ENCODE measurements at places on chromosomes 2 and 18.

- DNase-seq, result peak; percentile 17
Measured at GRCh38 chr2:16475586-16475985, 190.0 kb downstream of the CYRIA start.

- DNase-seq, result no peak
Measured at GRCh38 chr2:28360058-28360717, 32.5 kb upstream of the FOSL2 start.

GRCh38 chr18:58216071-58216481 lies 172.1 kb downstream of the NEDD4L start:
- DNase-seq, result no peak

DNA sequence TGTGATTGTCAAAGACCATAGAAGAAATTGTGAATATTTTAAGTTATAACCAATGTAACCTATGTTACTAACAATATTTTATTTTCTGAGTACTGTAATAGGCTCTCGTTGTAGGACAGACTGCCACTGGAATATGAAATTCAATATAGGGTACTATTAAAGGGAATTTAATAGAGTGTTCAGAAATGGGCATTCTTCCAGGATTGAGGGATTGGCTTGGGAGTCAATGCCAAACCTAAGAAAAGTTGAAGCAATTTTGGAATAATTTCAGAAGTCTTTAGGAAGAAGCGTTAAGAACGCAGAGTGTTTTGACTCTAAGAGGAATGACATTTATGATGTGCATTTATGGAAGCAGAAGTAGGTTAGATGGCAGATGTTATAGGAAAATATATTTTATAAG lies 79.0 kb downstream of the ACVR2A start:
- DNase-seq, result no peak

GRCh38 chr2:44674473-44675284 lies 266.8 kb upstream of the SIX3 start:
- DNase-seq, result no peak

DNA sequence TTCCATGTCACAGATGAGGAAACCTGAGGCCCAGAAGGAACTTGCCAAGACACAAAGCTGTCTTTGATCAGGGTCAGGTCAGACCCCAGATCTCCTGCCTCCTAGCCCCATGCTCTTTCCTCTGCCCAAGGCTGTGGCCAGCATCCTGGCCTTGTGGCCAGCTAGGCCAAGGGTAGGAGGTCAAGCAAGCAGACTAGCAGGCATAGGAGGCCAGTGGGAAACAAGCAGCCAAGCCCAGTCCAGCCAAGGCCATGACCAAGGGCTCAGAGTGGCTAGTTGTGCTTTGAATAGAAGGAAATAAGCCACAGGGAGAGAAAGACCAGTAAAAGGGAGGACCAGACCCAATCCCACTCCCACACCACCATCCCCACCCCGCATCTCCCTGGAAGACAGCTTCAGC lies 30.4 kb downstream of the KCNK3 start:
- DNase-seq, result no peak

DNA sequence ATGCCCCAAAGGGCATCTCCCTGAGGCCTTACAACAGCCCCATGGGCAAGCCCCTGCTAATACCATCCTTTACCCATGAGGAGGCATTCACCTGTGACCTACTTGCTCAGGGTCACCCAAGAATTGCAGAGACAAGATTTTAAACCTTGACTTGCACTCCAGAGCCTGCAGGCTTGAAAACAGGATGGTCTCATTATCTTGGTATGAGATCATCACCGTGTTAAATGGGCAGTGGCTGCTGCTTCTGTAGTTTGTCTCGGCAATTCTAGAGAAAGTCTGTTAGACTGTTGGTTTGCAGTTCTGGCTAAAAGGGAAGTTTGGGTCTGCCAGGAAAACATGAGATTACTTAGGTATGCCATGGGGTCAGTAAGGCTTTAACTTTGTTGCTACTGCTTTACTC lies 698.9 kb downstream of the GALR1 start:
- DNase-seq, result no peak

- DNase-seq, result no peak
Measured at GRCh38 chr2:184119989-184120800, 478.1 kb upstream of the ZNF804A start.

- DNase-seq, result no peak
Measured at GRCh38 chr2:144941743-144942488, 422.0 kb upstream of the ZEB2 start.

DNA sequence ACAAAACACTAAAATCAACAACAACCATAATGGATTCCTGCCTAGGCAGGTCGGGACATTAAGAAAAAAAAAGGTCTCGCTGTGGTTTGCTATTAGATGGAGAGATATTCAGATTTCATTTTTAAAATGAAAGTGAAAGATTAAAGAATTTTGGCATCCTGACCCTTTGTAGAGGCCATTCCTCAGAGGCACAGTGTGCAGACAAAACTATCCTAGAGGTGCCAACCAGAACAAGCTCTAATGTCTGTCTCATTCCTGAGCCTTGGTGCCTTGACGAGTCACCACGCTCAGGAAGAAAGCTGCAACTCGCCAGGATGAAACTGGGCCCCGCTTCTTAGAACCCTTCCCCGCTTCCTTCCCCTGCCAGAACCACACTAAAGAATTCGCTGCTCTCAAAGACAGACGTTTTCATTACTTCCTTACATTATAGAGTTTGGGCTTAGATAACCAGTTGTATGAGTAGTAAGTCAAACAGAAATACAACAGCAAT lies 156.0 kb downstream of the TGIF1 start:
- no peak for DNase-seq

- no peak for DNase-seq
Measured at GRCh38 chr2:106551417-106552130, 64.4 kb downstream of the CD8B2 start.

GRCh38 chr18:13448335-13448795 lies 229.8 kb downstream of the LDLRAD4 start:
- no peak for DNase-seq

GRCh38 chr2:240199133-240199870 lies 58.8 kb upstream of the OTOS start:
- DNase-seq, result no peak

DNA sequence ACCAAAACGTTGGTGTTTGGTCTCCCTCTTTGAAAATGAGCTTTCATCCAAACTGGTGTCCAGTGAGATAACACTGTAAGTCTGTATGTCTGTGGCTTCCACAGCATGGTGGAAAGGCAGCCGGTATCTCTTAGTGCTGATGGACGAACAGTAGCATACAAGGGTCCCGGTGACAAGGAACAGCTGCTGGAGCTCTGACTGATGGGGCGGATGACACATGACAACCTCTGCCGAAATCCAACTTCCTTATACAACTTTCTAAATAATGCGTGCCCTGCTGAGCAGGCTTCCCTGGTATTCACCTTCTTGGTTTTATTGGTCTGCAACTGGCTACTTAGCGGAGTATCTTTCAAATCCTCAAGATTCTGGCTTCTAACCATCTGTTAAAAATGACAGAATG lies 216.2 kb downstream of the SRBD1 start:
- DNase-seq, result no peak

GRCh38 chr2:148802448-148803220 lies 72.4 kb upstream of the KIF5C start:
- no peak for DNase-seq

- DNase-seq, result peak; percentile 95
Measured at GRCh38 chr18:24212939-24213338, 74.1 kb downstream of the CABYR start.
